ENCODE measurements at places on chromosomes 2 and 18. TPM values are rescaled to one million over a fixed set of nuclear protein-coding genes. Genes with fewer than 3 reads are reported as not detected.

Gene ZNF804A
- not detected for total RNA-seq

Gene COL6A3
- total RNA-seq = 21.1 TPM

DNA sequence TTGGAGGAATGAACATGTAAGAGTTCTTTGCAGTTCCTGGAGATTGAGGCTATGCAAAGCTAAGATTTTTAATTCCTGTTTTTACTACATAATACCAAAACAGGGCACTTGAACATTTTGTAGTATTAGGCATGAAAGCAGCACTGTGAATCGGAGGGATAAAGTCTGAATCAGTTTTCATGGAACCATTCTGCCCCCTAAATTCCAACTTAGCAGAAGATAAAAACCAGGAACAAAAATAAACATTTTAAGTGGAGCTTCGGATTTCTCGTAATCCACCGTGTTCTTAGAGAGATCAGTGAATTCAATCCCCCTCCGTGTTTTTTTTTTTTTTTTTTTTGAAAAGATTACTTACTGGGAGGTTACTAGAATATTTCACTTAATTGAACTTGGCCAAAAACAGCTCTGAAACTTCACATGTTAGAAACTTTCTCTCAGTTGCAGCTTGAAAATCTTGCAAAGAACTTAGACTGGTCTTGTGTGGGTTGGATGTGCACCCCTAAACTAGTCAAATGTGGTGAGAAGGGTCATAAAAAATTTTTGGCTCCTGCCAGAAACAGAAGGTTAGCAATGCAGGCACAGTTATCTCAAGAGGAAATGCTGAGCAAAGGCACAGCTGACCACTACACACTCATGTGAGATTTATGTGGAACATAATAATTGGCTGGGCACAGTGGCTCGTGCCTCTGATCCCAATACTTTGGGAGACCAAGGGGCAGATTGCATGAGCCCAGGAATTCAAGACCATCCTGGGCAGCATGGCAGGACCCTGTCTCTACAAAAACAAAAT is 145.4 kb upstream of the RNF152 start:
- H3K4me3 ChIP-seq = no peak overlapping the region
- no peaks in the 10 kb centered on the region for H3K4me1 ChIP-seq
- H3K27ac ChIP-seq = no peak overlapping the region
- H3K27me3 ChIP-seq = no peaks in the 10 kb centered on the region

- no peak for DNase-seq
- no peaks in the 10 kb centered on the region for H3K27me3 ChIP-seq
- no peaks in the 10 kb centered on the region for H3K36me3 ChIP-seq
- H3K27ac ChIP-seq = no peak overlapping the region
- H3K4me1 ChIP-seq = no peaks in the 10 kb centered on the region
Measured at GRCh38 chr2:40150266-40150665, 301.6 kb downstream of the SLC8A1 start.

DNA sequence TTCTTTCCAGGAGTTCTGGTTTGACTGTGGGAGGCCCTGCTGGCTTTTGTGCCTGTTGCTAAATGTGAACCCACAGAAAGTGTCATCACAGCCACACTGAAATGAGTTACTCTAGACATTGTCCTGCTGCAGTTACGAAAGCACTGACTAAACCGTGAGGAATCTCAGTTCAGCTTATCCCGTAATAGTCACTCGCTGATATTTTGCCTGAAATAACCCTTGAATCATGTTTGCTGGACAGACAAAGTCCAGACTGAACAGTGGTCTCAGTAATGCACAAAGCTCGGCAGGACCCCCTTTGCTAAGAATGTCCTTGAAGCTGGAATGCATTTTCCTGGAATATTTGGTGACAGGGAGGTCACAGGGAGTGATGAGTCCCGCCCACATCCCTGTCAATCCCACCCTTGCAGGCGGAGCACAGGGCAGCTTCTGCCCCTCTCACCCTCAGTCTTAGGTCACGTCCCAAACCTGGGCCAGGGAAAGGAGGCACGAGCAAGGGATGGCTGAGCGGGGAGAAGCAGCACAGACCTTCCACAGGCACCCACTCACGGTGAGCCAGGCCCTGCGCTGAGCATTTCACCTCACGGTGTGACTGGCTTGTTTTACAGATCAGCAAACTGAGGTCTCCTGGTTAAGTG is 53.4 kb downstream of the ADI1 start:
- H3K36me3 ChIP-seq = peaks cover 5% of the 10 kb centered on the region
- H3K27me3 ChIP-seq = no peaks in the 10 kb centered on the region
- no peak overlapping the region for H3K27ac ChIP-seq
- H3K4me3 ChIP-seq = no peak overlapping the region

DNA sequence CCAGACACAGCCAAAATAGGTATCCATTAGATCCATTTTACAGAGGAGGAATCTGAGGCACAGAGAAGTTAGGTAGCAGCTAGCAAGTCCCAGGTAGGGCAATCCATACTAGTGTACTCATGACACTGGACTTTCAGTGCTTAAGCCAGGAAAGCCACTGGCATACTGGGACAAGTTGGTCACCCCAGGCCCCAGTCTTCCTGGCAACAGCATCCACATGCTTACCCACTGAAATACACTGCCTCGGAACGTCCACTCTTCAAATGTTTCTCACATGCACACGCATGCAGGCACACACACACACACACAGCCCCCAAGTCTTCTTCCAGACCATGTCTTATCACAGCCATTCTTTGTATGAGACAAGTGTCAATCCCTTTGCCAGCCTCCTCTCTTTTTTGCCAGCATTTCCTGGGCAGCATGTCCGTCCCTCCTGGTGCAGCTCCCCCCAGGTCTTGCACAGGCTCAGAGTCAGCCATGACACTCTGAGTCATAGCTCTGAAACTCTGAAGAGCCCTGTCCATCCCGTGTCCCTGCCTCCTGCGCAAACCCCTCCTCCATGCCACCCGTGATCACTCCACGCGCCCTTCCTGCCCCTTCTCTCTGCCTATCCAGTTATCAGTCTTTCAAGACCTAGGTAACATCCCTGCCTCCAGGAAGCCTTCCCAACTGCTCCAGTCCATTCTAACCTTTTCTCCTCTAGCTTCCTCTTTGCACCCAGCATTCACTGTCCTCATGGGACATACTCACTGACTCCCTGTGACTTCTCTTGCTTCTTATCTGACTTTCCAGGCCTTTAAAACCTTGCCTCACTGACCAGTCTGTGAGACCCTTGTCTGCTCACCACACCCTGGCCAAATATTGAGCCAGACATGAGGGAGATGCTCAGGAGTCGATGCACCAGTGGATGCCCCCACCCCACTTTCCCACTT is 10.9 kb upstream of the TEX261 start:
- H3K4me1 ChIP-seq = no peaks in the 10 kb centered on the region
- no peak overlapping the region for H3K4me3 ChIP-seq
- no peaks in the 10 kb centered on the region for H3K36me3 ChIP-seq
- no peak overlapping the region for H3K27ac ChIP-seq

DNA sequence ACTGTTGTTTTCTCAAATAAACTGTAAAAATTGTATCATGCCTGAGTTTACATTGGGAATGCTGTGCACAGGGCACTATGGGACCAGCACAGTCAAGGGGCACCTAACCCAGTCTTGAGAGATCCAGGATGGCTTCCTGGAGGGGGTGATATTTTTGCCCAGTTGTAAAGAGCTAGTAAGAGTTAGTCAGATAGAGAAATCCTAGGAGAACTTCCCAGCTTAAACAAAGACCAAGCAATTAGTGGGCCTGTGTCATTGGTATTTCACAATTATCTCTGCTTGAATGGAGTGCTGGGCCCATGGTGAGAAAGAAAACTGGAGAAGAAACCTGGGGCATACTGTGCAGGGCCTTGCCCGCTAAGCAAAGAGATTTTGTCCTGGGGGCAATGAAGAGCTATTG is 12.2 kb downstream of the XDH start:
- H3K27ac ChIP-seq = no peak overlapping the region
- H3K4me3 ChIP-seq = no peak overlapping the region
- H3K4me1 ChIP-seq = peaks cover 29% of the 10 kb centered on the region
- H3K27me3 ChIP-seq = no peaks in the 10 kb centered on the region
- H3K36me3 ChIP-seq = peaks cover 16% of the 10 kb centered on the region

DNA sequence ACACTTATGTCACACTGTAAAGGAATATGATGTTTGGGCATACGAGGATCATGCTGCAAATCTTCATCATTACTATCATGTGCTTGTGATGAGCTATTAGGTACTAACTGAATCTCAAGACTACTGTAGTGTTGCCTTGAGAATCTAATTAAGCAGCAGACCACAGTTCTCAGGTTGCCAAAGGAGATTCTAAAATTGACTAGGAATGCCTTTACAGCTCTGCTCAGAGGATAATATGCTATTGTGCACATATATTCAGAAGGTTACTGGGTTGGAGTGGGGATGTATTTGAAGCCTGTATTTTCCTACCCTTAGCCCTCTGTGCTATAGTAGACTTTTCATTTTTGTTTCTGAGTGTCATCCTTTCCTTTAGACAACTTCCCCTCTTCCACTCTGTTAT is 175.1 kb downstream of the CDH19 start:
- DNase-seq = no peak
- H3K27me3 ChIP-seq = no peaks in the 10 kb centered on the region
- no peaks in the 10 kb centered on the region for H3K4me1 ChIP-seq
- H3K27ac ChIP-seq = no peak overlapping the region
- no peaks in the 10 kb centered on the region for H3K36me3 ChIP-seq

GRCh38 chr2:127695491-127696472 is 5.5 kb upstream of the SFT2D3 start:
- no peaks in the 10 kb centered on the region for H3K4me1 ChIP-seq
- peak; percentile 54 for DNase-seq
- H3K4me3 ChIP-seq = no peak overlapping the region
- H3K27ac ChIP-seq = no peak overlapping the region
- H3K27me3 ChIP-seq = no peaks in the 10 kb centered on the region
- H3K36me3 ChIP-seq = no peaks in the 10 kb centered on the region

GRCh38 chr2:51420511-51420910 is 388.6 kb upstream of the NRXN1 start:
- DNase-seq = no peak
- no peaks in the 10 kb centered on the region for H3K4me1 ChIP-seq
- no peaks in the 10 kb centered on the region for H3K36me3 ChIP-seq
- H3K27ac ChIP-seq = no peak overlapping the region

DNA sequence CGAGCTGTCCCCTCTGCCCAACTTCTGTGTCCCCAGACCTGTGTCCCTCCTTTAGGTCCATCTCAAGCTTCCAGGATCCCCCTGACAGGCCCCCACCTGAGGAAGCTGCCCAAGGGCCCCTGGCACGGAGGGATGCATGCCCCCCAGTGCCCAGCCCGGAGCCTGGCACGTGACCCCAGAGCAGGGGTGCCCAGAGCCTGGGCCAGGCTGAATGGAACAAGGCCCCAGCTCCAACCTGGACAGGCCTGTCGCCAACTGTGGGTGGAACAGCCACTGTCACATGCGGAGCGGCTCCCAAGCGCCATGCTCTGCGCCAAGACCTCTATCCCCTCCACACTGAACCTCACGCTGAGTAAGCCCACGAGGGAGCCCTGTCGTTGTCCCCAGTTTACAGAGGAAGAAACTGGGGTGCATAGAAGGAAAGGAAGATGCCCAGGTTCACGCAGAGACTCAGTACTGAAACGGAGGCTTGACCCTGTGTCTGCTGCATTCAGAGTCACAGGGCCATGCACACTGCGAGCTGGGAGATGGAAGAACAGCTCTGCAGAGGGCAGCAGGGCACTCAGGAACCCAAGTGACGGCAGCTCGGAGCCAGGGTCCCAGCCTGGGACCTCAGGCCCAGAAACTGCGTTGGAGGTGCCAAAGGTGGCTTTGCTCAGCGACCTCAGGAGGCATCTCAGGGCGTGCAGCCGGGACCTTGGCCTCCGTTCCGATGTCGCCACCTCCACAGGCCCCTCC is 5.5 kb upstream of the ECEL1 start:
- no peaks in the 10 kb centered on the region for H3K27me3 ChIP-seq
- no peak overlapping the region for H3K27ac ChIP-seq
- no peaks in the 10 kb centered on the region for H3K36me3 ChIP-seq
- no peaks in the 10 kb centered on the region for H3K4me1 ChIP-seq
- H3K4me3 ChIP-seq = no peak overlapping the region

Data from right lobe of liver (tissue), 6 donors.